ENCODE measurements at places on chromosomes 4 and X.
A peak's percentile ranks its signal among the peaks of the same experiment; 100 is the strongest.

DNA sequence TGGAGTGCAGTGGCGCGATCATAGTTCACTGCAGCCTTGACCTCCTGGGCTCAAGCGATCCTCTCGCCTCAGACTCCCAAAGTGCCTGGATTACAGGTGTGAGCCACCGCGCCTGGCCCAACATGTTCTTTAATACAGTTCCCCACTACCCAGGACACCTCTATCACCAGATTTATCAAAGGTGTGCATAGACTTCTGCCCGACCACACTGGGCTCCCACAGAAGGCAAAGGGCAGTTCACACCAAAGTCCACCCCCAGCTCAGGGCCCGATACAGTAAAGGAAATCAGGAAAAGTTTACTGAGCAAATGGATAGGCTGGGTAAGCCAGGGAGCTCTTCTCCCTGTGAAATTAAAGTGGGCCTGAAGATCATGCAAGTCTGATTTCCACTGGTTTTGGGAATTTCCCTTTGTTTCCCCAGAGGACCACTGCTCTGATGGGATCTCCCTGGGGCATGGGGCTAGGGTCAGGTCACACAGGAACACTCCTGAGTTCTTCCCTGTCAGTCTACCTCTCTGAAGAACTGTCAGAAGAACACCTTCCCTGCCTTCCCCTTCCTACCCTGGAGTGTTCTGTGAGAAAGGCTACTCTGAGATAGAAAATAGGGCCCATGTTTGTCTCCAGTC lies 17.7 kb upstream of the PIM2 start:
- no peak for DNase-seq

DNA sequence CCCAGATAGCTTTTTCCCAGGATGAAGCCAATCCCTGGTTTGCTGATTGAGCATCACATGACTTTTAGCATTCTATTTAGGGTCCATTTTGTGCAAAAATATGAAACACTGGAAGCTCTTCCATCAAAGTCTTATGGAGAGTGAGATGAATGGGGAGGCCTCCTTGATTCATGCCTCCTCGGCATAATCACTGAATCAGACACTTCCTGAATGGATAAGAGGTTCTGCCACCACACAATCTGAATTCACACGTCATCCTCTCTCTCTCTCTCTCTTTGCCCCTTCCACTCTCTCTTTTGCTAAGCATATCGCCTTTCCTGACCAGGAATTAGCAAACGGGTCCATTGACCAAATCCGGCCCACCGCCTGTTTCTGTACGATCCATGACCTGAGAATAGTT lies 68.7 kb downstream of the CRMP1 start:
- no peak for DNase-seq

- DNase-seq = peak; percentile 37
Measured at GRCh38 chrX:104325213-104325585, 70.5 kb upstream of the ESX1 start.

DNA sequence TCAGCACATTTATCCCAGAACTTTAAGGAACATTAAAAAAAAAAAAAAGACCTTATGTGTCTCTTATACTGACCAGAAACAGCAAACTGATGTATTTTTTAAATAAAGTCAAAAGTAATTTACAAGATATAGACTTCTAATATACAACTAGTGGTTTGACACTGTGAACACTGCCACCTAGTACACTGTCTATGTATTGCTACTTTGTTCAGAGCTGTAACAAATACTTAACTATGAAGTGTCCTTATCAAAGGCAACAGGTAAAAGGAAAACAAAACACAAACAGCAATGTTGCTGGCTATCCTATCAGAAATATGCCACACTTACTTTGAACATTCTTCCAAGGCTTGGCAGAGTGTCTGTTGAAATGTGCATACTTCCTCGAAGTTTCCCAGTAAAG lies 60.4 kb downstream of the CD40LG start:
- peak; percentile 8 for DNase-seq

DNA sequence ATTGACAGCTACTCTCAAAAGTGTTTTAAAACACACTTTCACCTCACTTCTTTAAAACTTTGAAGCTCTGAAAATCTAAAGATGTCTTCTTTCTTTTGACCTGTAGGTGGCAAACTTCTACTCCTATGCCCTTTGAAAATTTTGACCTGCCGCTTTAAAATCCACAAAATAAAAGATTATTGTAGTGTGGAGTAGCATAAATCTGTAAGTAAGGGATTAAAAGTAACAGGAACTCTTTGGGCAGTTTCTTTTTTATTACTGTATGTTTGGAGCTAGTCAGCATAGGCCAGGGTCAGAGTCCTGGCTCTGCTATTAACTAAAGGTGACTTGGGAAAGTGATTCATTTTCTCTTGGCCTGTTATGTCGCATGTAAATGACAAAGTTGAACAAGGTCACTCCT lies 25.5 kb downstream of the BBS12 start:
- DNase-seq = peak; percentile 57

DNA sequence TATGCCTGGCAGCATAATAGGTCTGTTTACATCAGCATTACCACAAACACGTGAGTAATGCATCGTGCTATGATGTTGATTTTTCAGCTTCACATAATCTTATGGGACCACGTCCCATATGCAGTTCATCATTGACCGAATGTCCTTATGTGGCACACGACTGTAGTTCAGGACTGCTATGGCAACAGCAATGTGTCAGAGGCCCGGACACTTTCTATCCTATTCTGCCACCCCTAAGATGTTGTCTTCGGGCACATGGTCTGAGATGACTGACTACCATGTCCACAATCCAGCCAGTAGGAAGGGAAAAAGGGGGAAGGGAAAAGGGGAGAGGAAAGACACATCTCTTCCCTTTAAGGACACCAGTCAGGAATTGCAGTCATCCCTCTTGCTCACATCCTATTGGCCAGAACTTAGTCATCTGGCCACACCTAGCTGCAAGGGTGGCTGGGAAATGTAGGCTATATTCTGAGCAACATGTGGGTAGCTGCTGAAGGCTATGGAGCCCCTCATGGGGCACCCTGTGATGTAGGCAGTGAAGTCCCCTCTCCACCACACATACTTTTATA lies 196.0 kb upstream of the RBPJ start:
- peak; percentile 66 for DNase-seq

DNA sequence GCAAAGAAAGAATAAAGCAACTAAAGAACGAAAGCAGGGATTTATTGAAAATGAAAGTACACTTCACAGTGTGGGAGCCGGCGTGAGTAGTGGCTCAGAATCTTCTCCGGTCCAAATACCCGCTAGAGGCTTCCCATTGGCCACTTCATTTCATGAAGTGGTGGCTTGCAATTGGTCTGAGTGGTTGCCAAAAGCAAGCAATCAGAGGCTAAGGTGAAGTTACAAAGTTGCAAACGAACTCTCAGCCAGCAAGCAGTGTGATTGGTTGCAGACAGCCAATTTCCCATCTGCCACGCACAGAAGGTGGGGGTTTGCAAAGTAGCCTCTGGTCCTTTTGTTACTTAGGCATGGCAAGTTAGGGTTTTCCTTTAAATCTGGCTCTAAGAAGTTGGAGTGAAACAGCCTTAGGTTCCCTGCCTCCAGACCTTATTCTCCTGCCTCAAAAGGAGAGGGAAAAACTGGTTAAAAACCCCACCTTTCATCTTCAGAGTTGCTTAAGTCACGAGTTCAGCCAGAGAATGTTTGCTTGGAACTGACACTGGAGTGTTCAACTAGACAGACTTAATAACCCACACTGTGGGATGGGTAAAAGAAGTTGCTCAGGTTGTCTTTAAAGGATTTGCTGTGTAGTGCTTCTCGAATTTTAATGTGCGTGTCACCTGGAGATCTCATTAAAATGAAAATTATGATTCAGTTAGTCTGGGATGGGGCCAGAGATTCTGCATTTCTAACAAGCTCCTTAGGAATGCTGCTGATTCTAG lies 6.9 kb upstream of the CLOCK start:
- peak; percentile 13 for DNase-seq

DNA sequence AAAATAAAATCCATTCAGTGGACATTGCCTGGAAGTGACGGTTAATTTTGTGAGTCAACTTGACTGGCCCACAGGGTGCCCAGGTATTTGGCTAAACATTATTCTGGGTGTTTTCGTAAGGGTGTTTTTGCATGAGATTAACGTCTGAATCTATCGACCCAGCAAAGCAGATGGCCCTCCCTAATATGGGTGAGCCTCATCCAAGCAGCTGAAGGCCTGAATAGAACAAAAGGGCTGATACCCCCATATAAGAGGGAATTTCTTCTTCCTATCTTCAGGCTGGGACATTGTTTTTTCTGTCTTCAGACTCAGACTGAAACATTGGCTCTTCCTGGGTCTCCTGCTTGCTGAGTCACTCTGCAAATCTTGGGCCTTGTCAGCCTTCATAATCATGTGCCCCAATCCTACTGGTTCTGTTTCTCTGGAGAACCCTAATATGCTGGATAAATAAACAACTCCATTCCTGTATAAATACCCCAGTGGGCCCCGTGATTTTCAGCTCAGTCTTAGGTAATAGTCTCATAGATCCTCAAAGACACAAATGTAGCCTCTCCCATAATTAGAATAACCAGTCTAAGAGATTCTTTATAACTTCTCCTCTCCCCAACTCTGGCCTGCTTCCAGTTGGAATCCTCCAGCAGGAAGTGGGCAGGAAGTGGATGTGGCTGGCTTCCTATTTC lies 33.1 kb upstream of the DDX3X start:
- DNase-seq = peak; percentile 69

- DNase-seq = no peak
Measured at GRCh38 chrX:19775830-19776485, 111.4 kb downstream of the SH3KBP1 start.

- peak; percentile 56 for DNase-seq
Measured at GRCh38 chrX:150094996-150095395, 156.7 kb upstream of the EOLA2 start.

GRCh38 chr4:107743532-107743931 lies 23.5 kb upstream of the PAPSS1 start:
- no peak for DNase-seq

DNA sequence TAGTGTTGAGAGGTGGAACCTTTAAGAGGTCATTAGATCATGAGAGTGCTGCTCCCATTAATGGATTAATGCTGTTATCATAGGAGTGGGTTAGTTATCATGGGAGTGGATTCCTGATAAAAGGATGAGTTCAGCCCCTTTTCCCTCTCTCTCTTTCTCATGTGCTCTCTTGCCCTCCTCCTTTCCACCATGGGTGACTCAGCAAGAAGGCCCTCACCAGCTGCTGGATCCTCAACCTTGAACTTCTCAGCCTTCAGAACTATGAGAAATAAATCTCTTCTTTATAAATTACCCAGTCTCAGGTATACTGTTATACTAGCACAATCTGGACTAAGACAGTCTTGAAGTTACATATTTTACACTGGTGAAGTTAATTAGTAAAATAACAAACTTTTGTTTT lies 10.0 kb upstream of the CDKL5 start:
- peak; percentile 49 for DNase-seq

DNA sequence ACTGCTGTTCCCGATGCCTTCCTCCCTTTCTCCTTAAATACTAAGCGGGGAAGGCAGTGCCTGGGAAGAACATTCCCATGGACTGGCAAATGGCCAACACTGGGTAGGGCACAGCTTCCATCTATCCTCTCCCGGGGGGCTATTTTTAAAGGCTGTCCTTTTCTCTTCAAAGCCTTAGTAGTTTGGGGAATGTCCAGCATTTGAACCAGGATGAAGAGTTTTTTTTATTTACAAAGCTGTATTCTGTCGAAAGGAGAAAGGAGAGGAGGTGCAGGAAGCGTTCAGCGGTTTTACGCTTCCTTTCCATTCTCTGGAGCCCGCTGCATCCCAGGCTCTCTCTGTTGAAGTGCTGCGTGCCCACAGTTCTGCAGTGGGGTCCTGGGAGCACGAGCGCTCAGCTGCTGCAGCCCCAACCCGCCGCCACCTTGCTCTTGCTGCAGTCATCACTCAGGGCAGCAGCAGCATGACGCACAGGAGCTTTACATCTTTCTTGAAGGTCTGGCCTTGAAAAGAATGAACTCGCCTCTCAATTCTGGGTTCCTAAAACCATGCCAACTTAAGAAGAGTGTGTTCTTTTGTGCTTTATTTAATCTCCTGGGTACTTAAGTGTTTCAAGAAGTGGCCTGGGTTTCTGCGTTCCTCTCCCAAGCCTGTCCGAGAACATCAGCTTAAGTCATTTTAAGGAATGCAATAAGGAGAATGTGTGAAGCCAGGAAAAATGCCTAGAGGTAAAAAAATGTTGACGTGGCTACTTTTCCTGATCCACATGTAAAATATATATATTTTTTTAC lies 427.2 kb downstream of the MAPK10 start:
- peak; percentile 87 for DNase-seq

GRCh38 chr4:10959586-10959985 lies 275.0 kb upstream of the CLNK start:
- DNase-seq = no peak

- DNase-seq = no peak
Measured at GRCh38 chrX:113962343-113962742, 621.5 kb upstream of the HTR2C start.

GRCh38 chr4:94488670-94489069 lies 36.9 kb downstream of the PDLIM5 start:
- DNase-seq = peak; percentile 90

GRCh38 chr4:122876456-122876855 lies 45.9 kb downstream of the NUDT6 start:
- peak; percentile 60 for DNase-seq

DNA sequence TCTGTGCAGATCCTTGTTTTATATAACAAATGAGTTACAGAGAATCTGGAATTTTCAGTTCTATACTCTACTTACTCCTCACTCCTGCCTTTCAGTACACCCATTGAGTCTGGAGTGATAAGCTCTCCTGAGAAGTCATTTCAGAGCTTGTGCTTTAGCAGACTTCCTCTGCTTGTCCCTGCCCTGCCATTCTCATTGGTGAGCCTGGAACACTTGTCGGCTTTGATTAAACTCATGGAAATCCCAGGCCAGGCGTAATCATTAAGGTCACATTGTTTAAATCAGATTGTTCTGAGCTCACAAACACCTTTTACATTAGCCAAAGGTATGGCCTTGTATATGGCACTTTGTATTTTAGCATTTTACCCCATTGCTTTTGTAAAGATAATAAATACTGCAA lies 102.7 kb downstream of the CNKSR2 start:
- DNase-seq = no peak

DNA sequence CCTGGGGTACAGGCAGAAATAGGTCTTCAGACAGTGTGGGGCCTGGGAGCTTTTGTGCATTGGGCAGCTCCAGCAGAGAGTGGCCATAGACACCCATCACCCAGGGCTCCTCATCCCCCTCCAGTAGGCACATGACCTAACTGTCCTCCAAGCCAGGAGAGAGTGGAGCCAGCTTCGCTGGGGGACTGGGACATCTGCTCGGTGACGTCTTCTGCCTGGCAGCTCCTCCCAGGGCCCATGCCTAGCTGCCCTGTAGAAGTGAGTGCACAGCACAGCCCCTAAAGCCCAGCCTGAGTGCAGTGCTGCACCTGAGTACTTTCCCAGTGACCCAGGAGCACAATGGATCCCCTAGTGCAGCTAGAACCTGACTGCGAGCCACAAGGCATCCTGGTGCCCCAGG lies 279.7 kb upstream of the SLC7A11 start:
- DNase-seq = no peak

GRCh38 chr4:119679251-119679650 lies 50.6 kb upstream of the PDE5A start:
- peak; percentile 6 for DNase-seq
